ENCODE measurements at places on chromosomes 5 and 9.

- DNase-seq: no peak
Measured at GRCh38 chr9:87891754-87892153, 9.1 kb downstream of the SPATA31E1 start.

- DNase-seq: peak; percentile 85
Measured at GRCh38 chr9:133160742-133161546, 2.8 kb downstream of the GBGT1 start.

- no peak for DNase-seq
Measured at GRCh38 chr9:82543726-82544125, 519.2 kb downstream of the RASEF start.

GRCh38 chr5:173880306-173880985, 7.7 kb upstream of the CPEB4 start:
- no peak for DNase-seq

DNA sequence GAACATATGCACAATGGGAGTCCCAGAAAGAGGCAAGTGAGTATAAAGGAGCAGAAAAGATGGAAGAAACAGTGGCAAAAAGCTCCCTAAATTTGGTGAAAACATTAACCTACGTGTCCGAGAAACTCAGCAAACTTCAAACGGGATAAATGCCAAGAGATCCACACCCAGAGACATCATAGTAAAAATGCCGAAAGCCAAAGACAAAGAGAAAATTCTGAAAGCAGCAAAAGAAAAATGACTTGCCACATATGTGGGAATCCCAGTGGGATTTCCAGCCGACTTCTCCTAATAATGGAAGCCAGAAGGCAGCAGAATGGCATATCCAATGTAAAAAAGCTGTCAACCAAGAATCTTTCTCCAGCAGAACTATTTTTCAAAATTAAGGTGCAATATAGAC, 101.2 kb downstream of the ADAMTS2 start:
- no peak for DNase-seq

GRCh38 chr9:137488906-137489305, 29.8 kb upstream of the NSMF start:
- DNase-seq: no peak

GRCh38 chr5:37121465-37121864, 127.7 kb downstream of the CPLANE1 start:
- DNase-seq: no peak

- no peak for DNase-seq
Measured at GRCh38 chr5:154866841-154867240, 8.4 kb downstream of the CNOT8 start.

GRCh38 chr5:10130881-10131280, 118.8 kb downstream of the ATPSCKMT start:
- no peak for DNase-seq
